ENCODE measurements at places on chromosomes 12 and 14. TPM values are rescaled to one million over a fixed set of nuclear protein-coding genes. Genes with fewer than 3 reads are reported as not detected.

ADGRD1 gene
- not detected for total RNA-seq

ADSS1 gene
- 2.5 TPM for total RNA-seq

SOAT2 gene
- total RNA-seq = 0.18 TPM

ZDHHC22 gene
- not detected for total RNA-seq

RBP5 gene
- not detected for total RNA-seq

MUCL1 gene
- not detected for total RNA-seq

- H3K4me1 ChIP-seq = no peaks in the 10 kb centered on the region
- DNase-seq = no peak
- H3K27me3 ChIP-seq = no peaks in the 10 kb centered on the region
- H3K27ac ChIP-seq = no peak overlapping the region
These were observed 366.3 kb downstream of the TMTC2 start for GRCh38 chr12:83052890-83053541.

- no peak overlapping the region for H3K27ac ChIP-seq
- H3K4me1 ChIP-seq = no peaks in the 10 kb centered on the region
- H3K36me3 ChIP-seq = no peaks in the 10 kb centered on the region
- H3K4me3 ChIP-seq = no peak overlapping the region
These were observed 63.0 kb downstream of the NOC4L start for GRCh38 chr12:132207083-132207775.

DNA sequence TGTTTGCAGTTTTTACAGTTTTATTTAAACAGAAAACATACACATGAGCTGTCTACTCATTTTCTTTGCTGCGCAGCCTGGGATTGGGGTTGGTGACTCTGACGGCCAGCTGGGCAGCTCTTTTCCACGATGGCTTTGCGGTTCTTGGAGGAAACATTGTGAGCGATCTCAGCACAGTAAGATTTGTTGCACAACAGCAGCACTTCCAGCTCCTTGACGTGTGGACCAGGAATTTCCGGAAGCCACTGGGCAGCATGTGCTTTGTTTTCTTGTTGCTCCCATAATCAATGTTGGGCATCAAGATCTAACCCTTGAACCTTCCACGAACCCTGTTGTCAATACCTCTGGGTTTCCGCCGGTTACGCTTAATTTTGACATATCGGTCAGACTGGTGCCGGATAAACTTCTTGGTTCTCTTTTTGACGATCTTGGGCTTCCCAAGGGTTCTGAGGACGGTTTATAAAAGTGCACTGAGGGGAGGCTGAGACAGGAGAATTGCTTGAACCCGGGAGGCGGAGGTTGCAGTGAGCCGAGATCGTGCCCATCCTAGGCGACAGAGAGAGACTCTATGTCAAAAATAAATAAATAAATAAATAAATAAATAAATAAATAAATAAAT is 21.8 kb downstream of the FKBP11 start:
- peak; percentile 32 for DNase-seq
- no peaks in the 10 kb centered on the region for H3K4me1 ChIP-seq
- H3K27me3 ChIP-seq = no peaks in the 10 kb centered on the region

DNA sequence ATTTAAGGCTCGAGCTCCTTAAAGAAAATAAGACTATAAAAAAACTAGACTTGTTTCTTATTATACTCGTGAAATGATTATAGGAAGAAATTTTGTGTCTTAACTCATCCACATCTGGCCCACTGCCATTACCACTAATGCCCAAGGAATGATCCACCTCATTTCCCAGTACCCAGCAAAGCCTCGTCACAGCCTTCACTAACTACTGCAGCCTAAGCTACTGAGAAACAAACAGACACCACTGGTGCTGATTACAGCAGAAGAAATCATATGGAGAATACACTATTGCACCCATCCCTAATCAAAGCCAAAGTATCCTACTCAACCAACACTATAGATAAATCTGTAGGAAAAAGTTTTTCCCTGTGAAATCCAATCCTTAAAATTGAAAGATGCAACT is 205.3 kb upstream of the NAV3 start:
- no peak overlapping the region for H3K27ac ChIP-seq
- peak; percentile 91 for DNase-seq
- H3K36me3 ChIP-seq = no peaks in the 10 kb centered on the region

GRCh38 chr12:94829552-94829951 is 173.9 kb downstream of the NDUFA12 start:
- no peaks in the 10 kb centered on the region for H3K27me3 ChIP-seq
- no peaks in the 10 kb centered on the region for H3K4me1 ChIP-seq
- no peak overlapping the region for H3K27ac ChIP-seq
- peak; percentile 12 for DNase-seq
- no peak overlapping the region for H3K4me3 ChIP-seq

DNA sequence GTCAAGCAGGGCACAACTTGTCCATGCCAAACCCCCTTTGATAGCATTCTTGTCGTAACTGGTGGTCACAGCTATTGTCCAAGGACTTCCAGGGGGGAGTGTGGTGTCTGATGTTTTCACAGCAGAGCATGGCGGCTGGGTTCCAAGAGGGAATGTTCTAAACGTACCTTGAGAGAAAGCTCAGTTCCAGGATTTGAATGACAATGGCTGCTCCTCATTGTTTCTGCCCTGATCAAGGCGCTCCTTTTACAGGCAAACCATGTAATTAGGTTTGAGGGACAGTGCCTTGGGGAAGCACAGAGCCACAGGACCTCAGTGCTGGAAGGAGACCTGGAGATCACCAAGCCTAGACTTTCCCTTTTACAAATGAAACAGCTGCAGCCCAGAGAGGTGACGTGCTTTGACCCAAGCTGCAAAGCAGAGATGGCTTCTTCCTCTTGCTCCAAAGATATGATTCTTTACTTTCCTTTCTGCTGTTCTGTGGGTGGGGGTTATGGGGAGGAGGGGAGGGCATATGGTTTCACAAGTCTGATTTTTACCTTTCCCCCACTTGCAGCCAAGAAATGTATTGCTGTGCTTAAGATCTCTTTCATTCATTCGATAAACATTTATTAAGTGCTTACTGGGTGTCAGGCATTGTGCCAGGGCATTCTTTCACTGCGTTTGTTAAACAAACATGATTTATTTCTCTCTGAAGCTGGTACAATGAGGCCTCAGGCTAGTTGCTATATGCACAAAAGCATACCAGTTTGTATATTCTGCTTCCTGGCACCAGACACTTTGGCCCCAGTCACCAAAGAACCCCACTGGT is 172.8 kb downstream of the KTN1 start:
- DNase-seq = peak; percentile 65
- no peaks in the 10 kb centered on the region for H3K27me3 ChIP-seq
- no peak overlapping the region for H3K4me3 ChIP-seq
- H3K27ac ChIP-seq = no peak overlapping the region
- H3K4me1 ChIP-seq = peaks cover 11% of the 10 kb centered on the region

- peak; percentile 11 for DNase-seq
- no peak overlapping the region for H3K4me3 ChIP-seq
- H3K27me3 ChIP-seq = no peaks in the 10 kb centered on the region
These were observed 10.0 kb downstream of the TMCC3 start for GRCh38 chr12:94640134-94640928.

DNA sequence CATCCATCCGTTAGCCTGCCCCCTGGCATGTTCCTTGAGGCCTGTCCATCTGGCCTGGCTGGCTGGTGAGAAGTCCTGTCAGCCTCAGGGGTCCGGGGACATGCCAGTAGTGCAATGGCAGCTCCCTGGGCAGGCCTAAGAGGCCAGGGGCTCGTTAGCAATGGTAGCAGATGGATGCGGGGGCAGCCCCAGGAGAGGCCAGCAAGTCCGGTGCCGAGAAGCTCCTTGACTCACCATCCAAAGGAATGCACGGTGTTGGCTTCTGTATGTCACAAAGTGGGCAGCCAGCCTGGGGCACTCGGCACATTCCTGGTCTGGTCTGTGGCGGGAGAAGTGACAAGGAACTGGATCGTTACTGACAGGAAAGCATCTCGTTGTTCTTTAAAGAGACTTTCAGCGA is 319.9 kb downstream of the CACNA1C start:
- no peak for DNase-seq
- H3K36me3 ChIP-seq = peaks cover 1% of the 10 kb centered on the region
- no peak overlapping the region for H3K4me3 ChIP-seq
- H3K27me3 ChIP-seq = no peaks in the 10 kb centered on the region
- no peak overlapping the region for H3K27ac ChIP-seq
- H3K4me1 ChIP-seq = peaks cover 3% of the 10 kb centered on the region

DNA sequence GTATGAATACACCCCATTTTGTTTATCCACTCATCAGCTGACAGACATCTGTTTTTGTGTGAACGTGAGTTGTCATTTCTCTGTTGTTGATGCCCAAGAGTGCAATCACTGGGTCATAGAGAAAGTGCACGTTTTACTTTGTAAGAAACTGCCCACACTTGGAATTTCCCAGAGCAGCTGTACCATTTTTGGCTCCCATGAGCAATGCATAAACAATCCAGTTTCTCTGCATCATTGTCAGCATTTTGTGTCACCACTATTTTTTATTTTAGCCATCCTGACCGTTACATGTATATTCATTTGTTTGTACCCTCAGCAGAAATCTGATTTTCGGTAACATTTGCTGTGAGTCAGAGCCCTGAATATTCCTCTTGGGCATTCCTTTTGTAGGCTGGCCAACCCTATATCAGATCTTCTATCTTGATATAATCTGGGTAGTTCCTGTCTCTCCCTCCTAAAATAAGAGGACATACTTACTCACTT is 62.7 kb downstream of the RBM19 start:
- no peak overlapping the region for H3K4me3 ChIP-seq
- H3K27me3 ChIP-seq = no peaks in the 10 kb centered on the region
- peaks cover 10% of the 10 kb centered on the region for H3K36me3 ChIP-seq

GRCh38 chr14:97104029-97104428 is 306.8 kb downstream of the VRK1 start:
- H3K4me1 ChIP-seq = no peaks in the 10 kb centered on the region
- DNase-seq = no peak
- H3K27me3 ChIP-seq = no peaks in the 10 kb centered on the region
- no peak overlapping the region for H3K27ac ChIP-seq
- H3K36me3 ChIP-seq = no peaks in the 10 kb centered on the region

DNA sequence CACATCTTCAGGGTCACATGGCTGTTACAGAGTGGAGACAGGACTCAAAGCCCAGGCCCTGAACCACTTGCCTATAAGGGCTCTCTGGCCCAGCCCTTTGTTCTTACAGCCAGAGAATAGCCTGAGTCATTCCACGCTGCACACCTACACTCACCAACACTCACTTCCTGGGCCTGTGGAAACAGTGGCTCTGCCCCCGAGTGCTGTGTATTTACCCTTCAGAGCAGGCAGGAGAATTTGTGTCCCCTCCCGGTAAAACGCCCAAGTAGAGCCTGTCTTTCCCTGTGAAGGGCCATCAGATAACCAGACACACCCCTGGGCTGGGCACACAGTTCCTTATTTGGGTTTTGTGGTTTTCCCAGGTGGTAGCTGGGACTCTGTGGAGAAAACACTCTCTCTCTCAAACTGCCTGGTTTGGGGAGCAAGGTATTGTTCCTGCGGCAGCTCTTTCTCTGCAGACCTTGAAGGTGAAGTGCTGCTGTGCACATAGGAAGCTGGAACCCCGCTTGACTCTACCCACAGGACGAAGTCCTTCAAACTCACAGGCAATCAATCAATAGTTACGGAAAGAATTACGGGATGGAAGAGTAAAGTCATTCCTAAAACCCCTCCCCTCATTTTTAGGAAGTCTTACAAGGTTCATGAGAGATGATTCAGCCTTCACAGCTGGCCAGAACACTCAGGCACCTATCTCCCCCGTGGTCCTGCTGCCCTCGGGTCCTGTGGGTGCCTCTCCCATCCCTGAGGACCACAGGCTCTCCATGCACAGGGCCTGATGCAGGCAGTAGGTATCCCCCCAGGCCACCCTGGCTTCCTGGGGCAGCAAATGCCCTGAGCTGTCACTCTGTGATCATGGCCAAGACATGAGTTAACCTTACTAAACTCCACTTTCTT is 20.3 kb downstream of the FIGNL2 start:
- peak; percentile 64 for DNase-seq
- no peak overlapping the region for H3K27ac ChIP-seq
- no peak overlapping the region for H3K4me3 ChIP-seq
- peaks cover 27% of the 10 kb centered on the region for H3K27me3 ChIP-seq
